ENCODE measurements at places on chromosomes 13 and 19.

- H3K27me3 ChIP-seq: no peaks in the 10 kb centered on the region
- H3K4me3 ChIP-seq: peak within 1 kb of the TSS; percentile 79
- H3K4me1 ChIP-seq: peaks cover 17% of the 10 kb centered on the region
- peak within 1 kb of the TSS; percentile 43 for H3K27ac ChIP-seq
These were observed at the start of gene ATP8B3 for GRCh38 chr19:1811942-1812425. TSS of gene ATP8B3 (minus strand) at chr19:1812276. CDS start at chr19:1811736, 540 bp downstream.

- DNase-seq: no peak
- peaks cover 60% of the 10 kb centered on the region for H3K27me3 ChIP-seq
- no peaks in the 10 kb centered on the region for H3K36me3 ChIP-seq
- H3K4me1 ChIP-seq: peaks cover 16% of the 10 kb centered on the region
- no peak overlapping the region for H3K4me3 ChIP-seq
These were observed 12.7 kb downstream of the IGLON5 start for GRCh38 chr19:51324167-51324481.

- H3K4me1 ChIP-seq: no peaks in the 10 kb centered on the region
- peaks cover 17% of the 10 kb centered on the region for H3K27me3 ChIP-seq
- no peaks in the 10 kb centered on the region for H3K36me3 ChIP-seq
- DNase-seq: no peak
These were observed 12.2 kb upstream of the FUT5 start for GRCh38 chr19:5882421-5882968.

DNA sequence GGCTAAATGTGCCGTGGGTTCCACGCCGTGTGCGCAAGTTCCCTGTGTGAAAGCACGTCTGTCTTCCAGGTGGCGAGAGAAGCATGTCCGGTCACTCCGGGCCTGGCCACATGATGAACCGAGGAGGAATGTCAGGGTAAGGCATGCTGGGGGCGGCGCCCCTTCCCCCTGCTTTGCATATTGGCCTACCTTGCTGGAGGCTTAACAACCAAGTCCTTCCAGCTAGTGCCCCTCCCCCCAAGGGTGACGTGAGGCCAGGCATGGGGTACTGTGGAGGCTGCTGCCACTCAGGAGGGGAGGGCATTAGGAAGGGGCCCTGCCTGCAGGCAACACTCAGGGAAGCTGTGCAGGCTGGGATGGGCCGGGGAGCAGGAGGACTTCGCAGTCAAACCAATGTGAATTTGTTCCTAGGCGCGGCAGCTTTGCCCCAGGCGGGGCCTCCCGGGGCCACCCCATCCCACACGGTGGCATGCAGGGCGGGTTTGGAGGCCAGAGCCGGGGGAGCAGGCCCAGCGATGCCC lies 12.5 kb downstream of the MICOS13 start:
- no peaks in the 10 kb centered on the region for H3K27me3 ChIP-seq
- no peak overlapping the region for H3K4me3 ChIP-seq
- peaks cover 18% of the 10 kb centered on the region for H3K4me1 ChIP-seq
- no peak for DNase-seq
- H3K36me3 ChIP-seq: peaks cover 9% of the 10 kb centered on the region

DNA sequence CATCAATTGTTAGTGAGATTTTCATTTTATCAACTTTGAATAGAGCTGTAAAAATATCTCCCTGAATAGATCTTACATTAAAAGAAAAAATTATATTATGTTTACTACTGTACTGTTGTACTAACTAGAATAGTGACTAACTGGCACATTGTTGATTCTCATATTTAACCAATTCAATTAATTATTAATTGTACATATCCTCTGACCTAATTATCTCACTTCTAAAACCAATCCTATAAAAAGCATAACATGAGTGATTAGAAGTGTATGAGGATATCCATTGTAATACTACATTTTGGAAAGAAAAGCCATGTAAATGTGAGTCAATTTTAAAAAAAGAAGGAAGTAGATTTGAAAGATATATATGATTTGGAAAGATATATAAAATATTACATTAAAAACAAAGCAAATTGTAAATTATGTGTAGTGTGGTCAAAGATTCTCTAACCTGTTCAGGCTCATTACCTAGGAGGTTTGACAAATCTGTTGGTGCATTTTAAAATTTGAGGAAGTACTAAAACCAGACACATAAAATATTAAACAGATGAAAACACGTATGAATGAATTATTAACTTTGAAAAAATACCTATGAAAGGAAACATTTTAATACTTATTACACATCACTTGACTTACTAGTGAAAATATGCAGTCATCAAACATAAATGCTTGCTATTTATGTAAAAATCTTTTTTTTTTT lies 829.8 kb upstream of the SLC10A2 start:
- no peak overlapping the region for H3K4me3 ChIP-seq
- no peaks in the 10 kb centered on the region for H3K27me3 ChIP-seq
- H3K36me3 ChIP-seq: no peaks in the 10 kb centered on the region
- H3K4me1 ChIP-seq: no peaks in the 10 kb centered on the region
- no peak overlapping the region for H3K27ac ChIP-seq

DNA sequence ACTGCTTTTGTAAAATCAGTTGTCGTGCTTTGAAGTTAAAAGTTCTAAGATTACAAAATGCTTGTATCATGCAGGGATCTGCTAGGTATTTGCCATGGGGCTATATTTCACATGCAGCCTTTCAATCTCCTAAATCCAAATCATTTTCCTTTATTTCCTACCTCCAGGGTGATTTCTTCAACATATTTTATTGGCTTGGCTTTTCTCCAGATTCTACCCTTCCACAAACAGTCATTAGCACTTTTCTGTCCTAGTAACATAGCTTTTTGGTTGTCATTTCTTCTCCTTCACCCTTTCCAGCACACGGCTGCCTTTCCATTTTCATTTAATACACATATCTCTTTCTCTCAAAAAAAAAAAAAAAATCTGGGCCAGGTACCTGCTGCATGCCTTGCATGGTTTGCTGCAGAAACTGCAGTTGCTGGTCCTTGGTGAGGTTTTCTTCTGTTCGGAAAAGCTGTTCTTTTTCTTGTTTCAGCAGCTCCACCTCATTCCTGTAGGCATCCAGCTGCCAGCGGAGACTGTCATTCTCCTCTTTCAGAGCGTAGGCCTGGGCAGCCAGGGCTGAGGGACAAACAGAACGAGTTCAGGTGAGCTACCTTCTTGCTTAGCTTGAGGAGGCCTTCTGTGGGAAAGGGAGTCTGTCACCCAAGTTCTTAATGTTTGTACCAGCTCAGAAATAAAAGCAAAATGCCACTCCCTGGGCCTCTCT lies 274.7 kb downstream of the DNAJC15 start:
- no peak for DNase-seq
- H3K4me1 ChIP-seq: no peaks in the 10 kb centered on the region
- H3K4me3 ChIP-seq: no peak overlapping the region
- peaks cover 24% of the 10 kb centered on the region for H3K27me3 ChIP-seq
- no peaks in the 10 kb centered on the region for H3K36me3 ChIP-seq

- no peak overlapping the region for H3K27ac ChIP-seq
- no peaks in the 10 kb centered on the region for H3K36me3 ChIP-seq
- no peak for DNase-seq
- no peak overlapping the region for H3K4me3 ChIP-seq
- H3K4me1 ChIP-seq: no peaks in the 10 kb centered on the region
- peaks cover 32% of the 10 kb centered on the region for H3K27me3 ChIP-seq
These were observed 50.3 kb upstream of the XPO4 start for GRCh38 chr13:20952838-20953237.

Measured in activated T-cell treated with anti-CD3 and anti-CD28 coated beads, Interleukin-2, amount 50 U/mL, for 72 hours (primary cell).